ENCODE measurements at places on chromosomes 7 and 10. TPM values are rescaled to one million over a fixed set of nuclear protein-coding genes. Genes with fewer than 3 reads are reported as not detected.

DNA sequence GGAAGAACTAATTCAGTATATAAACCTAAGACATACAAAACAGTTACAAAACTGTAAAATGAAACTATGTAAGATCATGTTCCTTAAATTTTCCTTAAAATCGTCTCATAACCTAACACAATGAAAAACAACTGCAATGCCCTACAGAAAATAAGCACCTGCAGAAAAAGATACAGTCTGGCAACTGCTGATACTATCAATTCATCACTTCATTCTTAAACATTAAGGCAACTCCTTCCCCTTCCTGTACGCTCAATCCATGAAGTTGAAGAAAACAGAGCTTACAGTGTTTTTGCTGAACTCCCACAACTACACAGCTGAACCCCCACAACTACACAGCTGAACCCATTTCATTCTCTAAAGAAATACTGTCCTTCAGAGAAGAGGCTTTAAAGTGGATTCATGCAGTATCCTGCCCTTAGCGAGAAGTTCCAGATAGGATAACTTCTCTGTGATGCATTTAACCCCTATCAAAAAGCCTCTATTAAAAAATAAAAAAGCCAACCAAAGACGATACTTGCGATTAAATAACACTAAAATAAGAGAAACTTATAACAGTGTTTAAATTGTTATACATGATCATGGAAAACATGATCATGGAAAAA lies 50.0 kb downstream of the JMJD1C start:
- DNase-seq = no peak

Gene NEBL
- total RNA-seq = 1.9 TPM

DNA sequence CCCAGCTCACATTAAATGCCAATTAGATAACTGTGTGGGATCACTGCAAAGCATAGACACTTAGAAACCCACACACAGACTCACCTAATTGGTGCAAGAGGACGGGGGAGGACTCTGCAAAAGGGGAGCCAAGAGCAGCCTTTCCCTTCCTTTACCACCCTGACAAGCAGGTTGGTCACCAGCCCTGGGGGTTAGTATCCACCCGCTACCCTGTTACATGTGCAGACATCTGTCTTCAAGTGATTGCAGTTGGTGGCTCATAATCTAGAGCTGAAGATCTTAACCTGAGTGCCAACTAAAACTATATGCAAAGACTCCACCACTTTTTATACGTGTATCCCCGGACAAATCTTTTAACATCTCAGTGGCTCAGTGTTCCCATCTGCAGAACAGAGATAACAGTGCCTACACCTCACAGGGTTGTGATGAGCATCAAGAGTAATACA lies 56.9 kb downstream of the SORBS1 start:
- no peak for DNase-seq

DNA sequence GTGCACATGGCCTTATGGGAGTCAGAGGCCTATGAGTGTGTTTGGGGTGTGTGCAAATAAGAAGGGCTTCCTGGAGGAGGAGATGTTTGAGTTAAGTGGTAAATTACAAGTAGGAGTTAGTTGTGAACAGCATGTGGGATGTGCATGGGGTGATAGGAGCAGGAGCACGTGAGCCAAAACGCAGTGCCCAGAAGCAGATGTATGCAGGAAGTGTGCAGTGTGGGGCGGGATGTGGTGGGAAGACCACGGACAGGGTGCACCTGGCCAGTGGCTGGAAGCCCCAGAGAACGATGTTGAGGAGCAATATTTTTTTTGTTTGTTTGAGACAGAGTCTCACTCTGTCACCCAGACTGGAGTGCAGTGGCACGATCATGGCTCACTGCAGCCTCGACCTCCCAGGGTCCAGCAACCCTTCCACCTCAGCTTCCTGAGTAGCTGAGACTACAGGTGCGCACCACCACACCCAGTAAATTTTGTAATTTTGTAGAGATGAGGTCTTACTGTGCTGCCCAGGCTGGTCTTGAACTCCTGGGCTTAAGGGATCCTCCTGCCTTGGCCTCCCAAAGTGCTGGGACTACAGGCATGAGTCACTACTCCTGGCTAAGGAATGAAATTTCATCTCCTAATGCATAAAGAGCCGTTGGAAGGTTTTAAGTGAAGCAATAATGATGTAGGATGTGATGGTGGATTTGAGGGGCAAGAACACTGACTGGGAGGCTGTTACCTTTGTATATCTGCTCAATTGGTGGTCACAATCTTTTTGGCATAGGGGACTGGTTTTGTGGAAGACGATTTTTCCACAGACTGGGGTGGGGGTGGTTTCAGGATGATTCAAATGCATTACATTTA lies 78.4 kb downstream of the LYZL2 start:
- DNase-seq = no peak

GRCh38 chr7:106466867-106467266 lies 182.1 kb upstream of the NAMPT start:
- DNase-seq = no peak

- no peak for DNase-seq
Observed at GRCh38 chr7:37119296-37119860, 329.3 kb downstream of the ELMO1 start.

Measured in mammary epithelial cell (primary cell).